ENCODE measurements at places on chromosomes 5 and 9.

GRCh38 chr9:18190671-18191374 lies 283.1 kb upstream of the ADAMTSL1 start:
- no peak for DNase-seq

DNA sequence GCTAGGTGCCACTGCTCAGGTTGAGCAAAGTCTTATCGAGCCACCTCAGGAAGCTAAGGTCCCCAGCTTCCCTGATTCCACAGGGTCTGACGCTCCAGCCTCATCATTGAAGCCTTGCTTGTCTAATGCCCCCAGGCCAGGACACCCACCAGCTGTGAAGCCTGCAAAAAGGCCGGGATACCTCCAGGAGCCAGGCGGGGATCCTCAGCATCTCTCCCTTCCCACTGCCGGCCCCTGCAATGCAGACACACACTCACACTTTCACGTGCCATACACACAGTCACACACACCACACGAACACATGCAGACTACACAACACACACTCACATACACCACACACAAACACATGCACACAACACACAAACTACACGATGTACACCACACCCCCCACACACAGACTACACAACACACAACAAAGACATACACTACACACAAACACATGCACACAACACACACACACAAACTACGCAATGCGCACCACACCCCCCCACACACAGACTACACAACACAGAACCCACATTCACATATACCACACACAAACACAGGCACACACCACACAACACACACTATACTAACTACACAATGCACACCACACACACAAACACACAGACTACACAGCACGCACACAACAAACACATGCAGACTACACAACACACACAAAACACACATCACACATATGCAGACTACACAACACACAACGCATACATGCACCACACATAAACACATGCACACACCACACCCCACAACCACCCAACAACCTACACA lies 17.8 kb upstream of the S1PR3 start:
- DNase-seq, result no peak

DNA sequence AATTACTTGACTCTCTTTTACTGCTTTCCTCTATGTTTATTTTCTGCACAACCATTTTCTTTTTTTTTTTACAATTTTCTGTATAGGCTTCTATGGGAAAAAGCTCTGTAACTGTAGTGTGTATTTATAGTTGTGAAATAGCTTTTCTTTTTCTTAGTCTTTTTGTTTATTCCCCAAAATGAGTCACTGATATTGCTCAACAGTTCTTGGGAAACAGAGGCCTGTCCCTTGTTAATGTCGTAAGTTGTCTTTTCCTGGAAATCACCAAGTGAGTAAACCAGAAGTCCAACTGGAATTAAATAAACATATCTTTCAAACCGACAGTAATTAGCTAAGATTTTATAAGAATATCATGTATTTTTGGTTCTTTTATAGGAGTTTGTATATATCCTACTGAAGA lies 325.1 kb upstream of the PRR16 start:
- DNase-seq, result no peak

DNA sequence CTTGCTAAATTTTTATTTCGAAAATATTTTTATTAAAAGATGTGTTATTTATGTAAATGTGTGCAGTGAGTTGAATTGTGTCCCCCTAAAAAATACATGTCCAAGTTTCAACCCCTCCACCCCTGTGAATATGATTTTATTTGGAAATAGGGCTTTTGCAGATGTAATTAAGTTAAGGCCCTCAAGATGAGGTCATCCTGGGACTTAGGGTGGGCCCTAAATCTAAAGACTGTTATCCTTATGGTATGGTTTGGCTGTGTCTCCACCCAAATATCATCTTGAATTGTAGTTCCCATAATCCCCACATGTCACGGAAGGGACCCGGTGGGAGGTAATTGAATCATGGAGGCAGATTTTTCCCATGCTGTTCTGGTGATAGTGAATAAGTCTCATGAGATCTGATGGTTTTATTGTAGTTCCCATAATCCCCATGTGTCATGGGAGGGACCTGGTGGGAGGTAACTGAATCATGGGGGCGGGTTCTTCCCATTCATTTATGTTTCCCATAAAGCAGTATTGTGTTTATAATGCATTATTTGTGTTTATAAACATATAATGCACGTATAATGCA lies 1.5 kb upstream of the TMED7 start:
- DNase-seq, result no peak

DNA sequence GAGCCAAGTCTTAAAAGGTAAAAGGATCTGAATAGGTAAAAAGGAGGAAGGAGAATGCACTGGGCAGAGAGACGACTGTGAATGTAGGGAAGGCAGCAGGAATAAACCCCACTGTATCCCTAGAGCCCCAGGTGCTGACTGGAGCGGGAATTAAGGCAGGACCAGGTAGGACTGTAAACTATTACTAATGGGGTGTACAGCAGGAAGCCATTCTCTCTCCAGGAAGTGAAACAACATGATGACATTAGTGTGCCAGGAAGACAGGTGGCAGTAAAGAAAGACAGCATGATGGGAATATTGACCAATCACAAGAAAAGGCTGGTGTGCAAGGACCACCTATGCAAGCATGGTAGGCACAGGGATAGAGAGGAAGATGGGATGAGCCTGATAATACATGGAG lies 433.0 kb downstream of the DNAH5 start:
- DNase-seq, result no peak

DNA sequence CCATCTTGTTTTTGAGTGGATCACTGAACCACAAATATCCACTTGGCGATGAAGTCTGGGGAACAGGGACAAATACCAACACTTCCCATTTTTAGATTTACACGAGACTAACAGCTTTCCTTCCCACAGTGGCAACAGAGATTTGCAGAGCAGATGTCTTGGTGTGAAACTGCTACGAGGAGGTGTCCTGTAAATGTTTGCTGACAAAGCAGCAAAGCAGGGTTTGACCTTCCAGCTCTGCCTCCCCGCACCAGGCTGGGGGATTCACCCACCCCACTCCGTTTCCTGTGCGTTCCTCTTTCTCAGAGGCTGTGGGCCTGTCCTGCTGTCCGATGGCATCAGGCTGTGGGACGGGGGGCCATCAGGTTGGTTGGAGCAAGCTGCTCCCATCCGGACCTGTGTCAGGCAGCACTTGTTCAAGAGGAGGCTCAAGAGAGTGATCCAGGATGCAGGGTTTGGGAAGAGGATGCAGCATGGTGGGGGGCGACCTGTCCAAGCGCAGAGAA lies 693 bp upstream of the RGS3 start:
- DNase-seq, result no peak

DNA sequence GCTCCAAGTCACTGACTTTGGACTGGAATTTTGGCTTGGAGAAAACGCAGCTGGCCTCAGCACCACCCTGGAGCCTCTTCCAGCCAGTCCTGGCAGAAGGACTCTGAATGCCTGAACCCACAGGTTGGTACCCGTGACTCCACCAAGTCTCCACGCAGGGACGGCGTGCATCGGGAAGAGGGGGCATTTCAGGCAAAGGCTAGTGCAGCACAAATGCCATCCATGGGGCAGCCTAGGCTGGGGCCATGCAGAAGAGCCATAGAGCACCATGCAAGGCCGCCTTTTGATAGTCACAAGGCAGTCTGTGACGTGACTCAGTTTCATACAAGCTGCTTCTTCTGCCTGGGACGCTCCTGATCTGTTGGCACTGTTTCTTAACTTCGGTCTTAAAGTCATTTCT lies 28.0 kb downstream of the GDNF start:
- no peak for DNase-seq

DNA sequence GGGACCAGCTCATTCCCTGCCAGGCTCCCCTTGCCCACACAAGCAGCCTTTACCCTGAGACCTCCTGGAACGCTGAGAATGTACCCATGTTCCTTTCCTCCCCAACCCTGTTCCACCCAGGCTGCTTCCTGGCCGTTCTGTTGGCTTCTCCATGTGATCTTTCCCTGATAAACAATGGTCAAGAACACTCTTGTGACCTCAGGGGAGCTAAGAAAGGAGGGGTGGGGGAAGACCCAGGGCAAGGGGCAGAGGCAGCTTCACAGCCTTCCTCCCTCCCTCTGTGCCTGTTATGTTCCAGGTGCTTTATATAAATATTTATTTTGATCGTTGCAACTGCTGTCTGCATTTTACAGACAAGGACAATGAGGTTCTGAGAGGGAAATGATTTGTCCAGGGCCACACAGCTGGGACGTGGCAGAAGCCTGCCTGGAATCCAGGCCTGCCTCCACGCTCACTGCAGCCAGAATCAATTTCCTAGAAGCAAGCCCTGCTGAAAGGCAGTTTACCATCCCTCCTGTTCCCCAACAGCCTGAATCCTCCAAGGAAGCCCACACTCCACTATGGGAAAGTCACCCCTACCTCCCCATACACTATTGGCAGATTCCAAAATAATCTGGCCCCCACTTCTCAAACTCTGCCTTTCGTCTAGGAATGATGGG lies 3.9 kb downstream of the SHROOM1 start:
- DNase-seq, result no peak

- DNase-seq, result no peak
Observed at GRCh38 chr9:109579191-109579948, 81.3 kb upstream of the PTPN3 start.

GRCh38 chr9:31347082-31347617 lies 1037.3 kb upstream of the ACO1 start:
- no peak for DNase-seq

DNA sequence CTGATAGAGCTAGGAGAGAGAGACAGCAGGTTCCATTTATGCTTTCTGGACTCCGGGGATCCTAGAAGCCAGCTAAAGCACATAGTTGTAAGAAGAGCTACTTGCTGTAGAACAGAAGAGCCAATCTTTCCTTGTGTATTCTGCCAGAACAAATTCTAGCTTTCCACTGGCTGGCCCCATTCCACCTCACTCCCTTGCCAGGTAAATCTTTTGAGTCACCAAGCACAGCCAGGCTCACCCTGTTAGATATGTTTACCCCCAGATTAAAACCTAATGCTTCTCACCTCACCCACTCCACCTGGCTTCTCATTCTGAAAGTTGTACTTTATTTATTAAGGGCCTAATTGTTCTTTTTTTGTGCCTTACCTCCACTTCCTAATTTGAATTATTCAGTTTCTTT lies 48.9 kb upstream of the CHD1 start:
- no peak for DNase-seq

GRCh38 chr9:115946530-115946929 lies 207.1 kb upstream of the PAPPA start:
- DNase-seq, result no peak

GRCh38 chr9:83956436-83957247 lies 23.4 kb downstream of the HNRNPK start:
- peak; percentile 35 for DNase-seq

GRCh38 chr5:172494630-172495505 lies 40.5 kb upstream of the SH3PXD2B start:
- no peak for DNase-seq

DNA sequence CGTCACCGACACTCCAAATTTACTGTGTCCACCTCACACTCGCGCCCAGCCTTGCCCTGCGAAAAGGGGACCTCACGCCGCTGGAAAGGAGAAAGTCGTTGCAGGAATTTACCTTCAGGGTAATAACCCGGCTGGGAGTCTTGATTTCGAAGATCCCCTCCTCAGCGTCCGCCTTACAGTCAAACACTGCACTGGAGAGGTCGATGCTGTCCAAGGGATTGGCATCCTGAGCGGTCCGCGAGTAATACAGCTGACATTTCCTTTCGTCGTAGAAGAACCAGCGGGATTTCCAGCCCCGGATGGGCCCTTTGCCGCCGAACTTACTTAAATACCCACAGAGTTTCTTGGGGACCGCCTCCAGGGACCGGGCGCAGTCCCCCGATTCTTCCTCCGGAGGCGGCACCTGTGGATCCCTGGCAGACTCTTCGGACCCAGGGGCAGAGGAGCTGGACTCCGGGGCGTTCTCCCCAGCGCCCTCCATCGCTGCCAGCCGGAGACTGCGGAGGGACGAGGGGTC lies 330 bp downstream of the TBC1D2 start:
- DNase-seq, result peak; percentile 6

GRCh38 chr9:116323012-116323411 lies 169.4 kb downstream of the PAPPA start:
- DNase-seq, result no peak

- DNase-seq, result no peak
Observed at GRCh38 chr5:39661026-39661779, 236.4 kb upstream of the DAB2 start.

DNA sequence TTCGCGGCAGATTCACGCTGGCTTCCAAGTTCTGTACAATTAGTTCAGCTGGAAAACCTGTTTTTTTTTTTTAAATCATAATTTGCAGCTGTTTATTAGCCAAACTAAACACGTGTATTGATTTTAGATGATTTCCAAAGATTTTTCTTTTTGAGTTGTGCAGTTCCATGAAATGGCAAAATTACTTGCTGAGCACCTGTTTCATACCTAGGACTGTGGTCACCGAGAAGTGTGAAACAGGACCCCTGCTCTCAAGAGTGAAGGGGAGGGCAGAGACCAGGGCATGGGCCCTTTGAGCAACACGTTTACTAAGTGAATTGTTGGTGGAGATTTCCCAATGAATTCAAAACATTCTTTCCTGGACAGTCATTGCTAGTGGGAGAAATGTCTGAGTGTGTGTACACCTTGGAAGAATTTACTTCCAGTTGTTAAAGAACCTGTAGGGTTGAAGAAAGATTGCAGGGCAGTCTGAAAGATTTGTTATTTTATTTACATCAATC lies 688 bp downstream of the SNX24 start:
- no peak for DNase-seq

DNA sequence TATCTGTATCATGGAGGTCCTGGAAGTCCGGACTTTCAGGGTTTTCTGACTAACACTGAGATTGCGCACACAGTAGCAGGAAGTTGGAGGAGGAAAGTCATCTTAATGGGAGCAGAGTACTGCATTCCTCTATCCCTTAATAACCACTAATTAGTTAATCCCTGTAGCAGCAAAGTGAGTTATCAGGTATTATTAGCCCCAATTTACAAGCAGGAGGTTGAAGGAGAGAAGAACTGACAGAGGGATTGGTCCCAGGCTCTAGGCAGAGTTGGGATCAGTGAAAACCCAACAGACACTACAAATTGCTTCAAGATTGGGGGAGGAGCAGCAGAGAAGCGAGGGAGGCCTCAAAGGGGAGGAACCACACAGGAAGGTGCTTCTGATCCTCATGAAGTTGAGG lies 74.5 kb upstream of the XPA start:
- DNase-seq, result no peak

All from stimulated activated CD4-positive, alpha-beta T cell treated with anti-CD3 and anti-CD28 coated beads, Interleukin-2, amount 100 ng/mL, for 4 hours (primary cell).